ENCODE measurements at places on chromosomes 6 and 20.

- no peak for DNase-seq
Observed at GRCh38 chr6:68635706-68636513, 828 bp downstream of the ADGRB3 start.

DNA sequence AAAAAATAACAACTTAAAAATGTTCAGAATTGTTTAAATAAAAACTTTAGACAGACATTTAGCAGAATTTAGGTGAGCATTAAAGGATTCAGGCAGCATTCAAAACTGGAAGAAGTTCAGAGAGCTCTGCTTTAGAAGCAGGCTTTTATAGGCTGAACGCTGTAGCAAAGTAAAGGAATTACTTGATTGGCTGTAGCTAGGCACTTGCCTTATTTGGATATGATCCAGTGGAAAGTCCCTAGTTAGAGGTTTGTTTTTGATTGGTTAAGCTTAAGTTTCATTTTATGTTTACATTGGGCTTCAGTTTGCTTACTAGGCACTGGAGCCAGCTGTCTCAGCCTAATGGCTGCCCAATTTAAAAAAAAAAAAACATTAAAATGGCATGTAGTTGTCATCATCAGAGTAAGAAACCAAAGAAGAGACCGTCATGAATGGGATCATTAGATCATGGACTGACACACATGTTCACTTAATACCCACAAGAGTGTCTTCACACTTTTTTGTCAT, 65.1 kb downstream of the CBFA2T2 start:
- DNase-seq = peak; percentile 22

GRCh38 chr20:62685781-62686555, 22.7 kb upstream of the NTSR1 start:
- DNase-seq = no peak

DNA sequence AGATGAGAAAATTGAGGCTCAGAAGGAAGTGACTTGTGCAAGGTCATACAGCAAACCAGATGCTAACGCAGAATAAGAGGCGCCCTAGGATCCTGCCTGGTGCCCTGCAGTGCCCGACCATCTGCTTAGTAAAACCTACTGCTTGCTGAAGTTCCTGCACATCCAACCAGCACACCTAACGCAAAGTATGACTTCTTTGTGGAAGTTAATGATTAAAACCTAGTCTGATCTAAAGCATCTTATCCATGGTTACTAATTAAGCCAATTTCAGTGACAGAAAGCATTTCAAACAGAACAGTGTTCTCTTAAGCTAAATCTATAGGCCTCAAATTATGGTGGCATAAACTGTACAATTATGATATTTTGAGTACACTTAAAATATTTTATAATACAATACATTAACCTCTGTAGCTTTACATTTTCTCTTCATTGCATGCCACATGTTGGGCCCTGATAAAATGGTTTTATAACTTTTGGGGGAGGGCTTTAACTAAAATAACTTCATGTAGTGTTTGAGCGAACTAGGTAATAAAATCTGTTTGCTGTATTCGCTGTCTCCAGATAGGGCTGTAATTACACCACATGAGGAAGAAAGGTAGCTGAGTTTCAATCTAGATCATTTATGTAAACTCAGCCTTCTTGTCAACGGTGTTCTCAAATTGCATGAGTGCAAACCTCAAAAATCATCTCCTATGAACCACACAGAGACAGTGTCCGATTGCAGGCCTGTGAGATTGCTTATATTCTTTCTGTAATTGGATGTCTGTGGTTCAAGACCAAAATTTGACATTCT, 37.5 kb upstream of the BEND3 start:
- DNase-seq = no peak

GRCh38 chr20:21109144-21109543, 3.0 kb upstream of the LINC00237 start:
- no peak for DNase-seq

DNA sequence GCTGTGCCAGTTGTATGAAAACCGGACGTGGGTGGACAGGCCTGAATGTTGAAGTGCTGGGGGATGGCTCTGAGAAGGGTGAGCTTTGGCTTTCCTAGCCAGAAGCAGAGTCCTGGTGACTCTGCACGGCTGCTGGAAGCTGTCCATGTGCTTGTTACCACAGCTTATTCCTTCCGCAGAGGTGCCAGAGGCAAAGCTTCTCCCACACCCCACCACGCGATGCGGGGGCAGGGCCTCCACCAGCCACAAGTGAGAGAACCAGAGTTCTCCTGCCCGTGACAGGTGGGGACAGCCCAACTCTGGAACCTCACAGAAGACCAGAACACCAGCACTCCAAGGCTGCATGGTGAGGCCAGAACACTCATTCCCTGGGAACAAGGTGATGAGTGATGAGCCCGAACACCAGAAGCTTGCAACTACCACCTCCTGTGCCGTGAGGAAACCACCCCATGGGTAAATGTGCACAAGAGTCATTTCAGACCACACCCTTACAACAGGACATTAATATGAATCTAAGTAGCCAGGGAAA, 36.7 kb downstream of the JAG1 start:
- DNase-seq = no peak

DNA sequence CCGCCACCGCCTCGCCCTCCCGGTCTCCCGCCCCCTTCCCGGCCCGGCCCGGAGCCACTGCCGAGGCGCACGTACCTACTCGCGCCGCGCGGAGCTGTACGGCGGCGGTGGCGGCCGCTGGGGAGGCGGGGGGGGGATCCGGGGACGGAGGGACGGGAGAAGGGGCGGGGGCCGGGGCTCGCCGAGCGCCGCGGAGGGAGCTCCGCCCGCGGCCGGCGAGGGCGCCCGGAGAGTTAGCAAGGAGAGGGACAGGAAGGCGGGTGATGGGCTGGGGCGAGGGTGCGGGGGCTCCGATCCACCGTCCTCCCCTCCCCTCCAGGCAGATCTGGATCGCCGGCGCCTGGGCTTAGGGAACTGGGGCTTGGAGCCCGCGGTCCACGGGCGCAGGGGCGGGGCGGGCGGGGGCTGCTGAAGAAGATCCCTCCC, 548 bp upstream of the TMEM74B start:
- no peak for DNase-seq

GRCh38 chr6:70557998-70558397, 8.7 kb upstream of the SDHAF4 start:
- no peak for DNase-seq

- no peak for DNase-seq
Observed at GRCh38 chr6:20238688-20239587, 26.7 kb upstream of the MBOAT1 start.

DNA sequence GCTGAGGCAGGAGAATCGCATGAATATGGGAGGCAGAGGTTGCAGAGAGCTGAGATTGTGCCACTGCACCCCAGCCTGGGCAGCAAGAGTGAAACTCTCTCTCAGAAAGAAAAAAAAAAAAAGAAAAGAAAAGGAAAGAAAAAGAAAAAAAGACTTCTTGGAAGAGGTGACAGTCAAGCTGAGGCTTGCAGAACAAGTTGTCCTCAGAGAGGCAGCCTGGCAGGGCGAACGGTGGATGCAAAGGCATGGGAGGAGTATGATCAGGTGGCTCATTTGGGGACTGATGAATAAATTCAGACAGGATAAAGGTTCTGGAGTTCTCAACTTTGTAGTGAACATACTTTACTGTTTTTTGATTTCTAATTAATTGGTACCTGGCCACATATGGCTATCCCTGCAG, 12.4 kb downstream of the ZNF341 start:
- DNase-seq = no peak

DNA sequence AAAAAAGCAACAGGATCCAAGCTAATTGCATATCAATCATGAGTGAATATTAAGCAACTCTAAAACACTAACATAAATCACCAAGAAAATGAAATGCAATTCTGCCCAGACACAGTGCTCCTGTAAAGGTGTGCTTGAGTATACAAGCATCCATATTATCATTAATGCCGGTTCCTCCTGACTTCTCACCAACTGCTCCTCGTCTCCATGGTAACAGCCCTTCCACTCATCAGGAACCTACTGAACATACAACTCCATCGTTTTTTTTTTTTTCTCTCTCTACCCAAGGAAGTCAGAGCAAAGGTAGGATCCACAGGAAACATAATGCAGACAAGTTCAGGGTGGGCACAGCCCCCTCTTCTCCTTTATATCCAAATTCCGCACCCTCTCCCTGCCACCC, 12.4 kb downstream of the GABBR1 start:
- no peak for DNase-seq

- no peak for DNase-seq
Observed at GRCh38 chr6:3825331-3825831, 23.8 kb upstream of the FAM50B start.

GRCh38 chr6:93124006-93124632, 295.2 kb downstream of the EPHA7 start:
- no peak for DNase-seq

DNA sequence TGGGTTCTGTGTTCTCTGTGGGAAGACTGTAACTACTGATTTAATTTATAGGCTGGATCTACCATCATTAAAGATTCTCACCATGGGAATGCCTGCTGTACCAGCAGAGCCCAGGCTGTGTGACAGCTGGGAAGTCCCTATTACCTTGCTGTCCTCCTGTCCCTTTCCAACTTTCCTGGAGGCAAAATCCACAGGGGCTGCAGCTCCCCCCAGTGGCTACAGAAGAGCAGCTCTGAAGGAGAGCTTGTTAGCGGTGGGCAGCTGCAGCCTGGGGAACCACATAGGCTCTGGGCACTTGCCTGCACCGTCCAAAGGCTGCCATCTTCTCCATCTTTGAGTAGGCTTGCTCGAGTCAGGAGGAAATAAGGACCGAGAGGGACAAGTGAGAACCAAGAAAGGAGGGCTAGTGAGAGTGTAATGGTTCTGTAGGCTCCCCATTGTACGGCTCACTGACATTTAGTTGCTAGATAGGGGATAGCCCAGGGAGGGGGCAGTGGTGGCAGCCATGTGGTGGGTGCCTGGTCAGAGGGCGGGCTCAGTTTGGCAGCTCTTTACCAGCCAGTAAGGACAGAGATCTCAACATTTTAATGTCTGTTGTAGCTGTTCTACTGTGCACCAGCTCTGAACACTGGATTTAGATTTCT, 155.1 kb upstream of the MLIP start:
- DNase-seq = no peak

DNA sequence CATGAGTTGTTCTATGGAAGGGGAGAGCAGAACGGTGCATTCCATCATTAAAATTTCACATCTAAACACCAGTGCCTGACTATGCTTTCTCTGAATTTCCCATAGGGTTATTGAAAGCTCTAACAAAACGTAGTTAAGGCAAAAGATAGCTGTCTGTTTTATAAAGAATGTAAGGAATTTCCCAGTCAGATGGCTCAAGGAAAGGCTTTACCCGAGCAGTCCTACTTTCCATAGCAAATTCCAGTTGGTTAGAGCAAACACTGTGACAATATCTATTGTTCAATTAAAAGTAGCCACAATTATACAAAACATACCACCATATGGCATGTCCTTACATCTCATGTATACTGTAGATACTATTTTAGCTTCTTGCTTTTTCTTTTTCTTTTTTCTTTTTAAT, 1059.5 kb upstream of the FLRT3 start:
- no peak for DNase-seq

DNA sequence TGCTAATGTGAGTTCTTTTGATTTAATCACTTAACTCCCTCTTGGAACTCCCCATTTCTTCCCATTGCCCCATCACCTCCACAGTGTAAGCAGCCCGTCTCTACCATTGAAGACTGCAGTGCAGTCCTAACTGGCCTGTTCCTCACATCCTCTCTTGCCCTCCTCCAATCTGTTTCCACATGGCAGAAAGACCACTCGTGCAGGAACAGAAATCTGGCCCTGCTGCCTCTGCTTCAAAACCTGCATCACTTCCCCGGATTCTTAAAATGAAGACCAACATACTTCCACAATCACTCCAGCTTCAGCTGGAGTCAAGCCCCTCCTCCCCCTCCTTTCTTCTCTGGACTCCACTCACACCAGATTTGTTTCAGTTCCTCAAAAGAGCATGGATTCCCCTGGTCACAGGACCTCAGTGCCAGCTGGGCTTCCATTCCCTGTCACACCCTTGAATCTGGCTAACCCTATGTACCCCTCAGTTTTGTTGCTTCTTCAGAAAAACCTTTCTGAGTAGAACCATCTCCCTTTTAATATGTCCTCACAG, 802.3 kb downstream of the MAFB start:
- no peak for DNase-seq

GRCh38 chr6:54244430-54244829, 63.8 kb upstream of the TINAG start:
- no peak for DNase-seq

DNA sequence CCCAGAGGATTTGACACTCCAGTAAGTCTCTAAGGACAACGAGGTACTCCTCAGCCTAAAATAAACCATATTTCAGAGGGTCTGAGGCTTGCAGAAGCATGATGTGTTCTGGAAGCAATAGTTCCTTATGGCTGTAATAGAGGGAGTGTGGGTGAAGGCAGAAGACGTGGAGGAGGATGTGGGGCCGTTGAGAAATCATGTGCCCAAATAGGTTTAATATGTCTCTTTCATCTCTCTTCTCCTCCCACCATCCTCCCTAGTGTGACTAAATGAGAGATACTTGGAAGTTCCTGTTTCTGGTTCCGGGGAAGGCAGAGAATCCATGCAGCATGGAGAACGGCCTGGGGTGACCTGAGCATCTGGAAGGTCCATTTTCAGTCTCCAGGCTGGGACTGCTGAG, 174.0 kb upstream of the RSPO3 start:
- no peak for DNase-seq

- no peak for DNase-seq
Observed at GRCh38 chr20:35899064-35899463, 55.2 kb downstream of the SCAND1 start.

GRCh38 chr6:119676961-119677360, 327.4 kb upstream of the MAN1A1 start:
- no peak for DNase-seq

DNA sequence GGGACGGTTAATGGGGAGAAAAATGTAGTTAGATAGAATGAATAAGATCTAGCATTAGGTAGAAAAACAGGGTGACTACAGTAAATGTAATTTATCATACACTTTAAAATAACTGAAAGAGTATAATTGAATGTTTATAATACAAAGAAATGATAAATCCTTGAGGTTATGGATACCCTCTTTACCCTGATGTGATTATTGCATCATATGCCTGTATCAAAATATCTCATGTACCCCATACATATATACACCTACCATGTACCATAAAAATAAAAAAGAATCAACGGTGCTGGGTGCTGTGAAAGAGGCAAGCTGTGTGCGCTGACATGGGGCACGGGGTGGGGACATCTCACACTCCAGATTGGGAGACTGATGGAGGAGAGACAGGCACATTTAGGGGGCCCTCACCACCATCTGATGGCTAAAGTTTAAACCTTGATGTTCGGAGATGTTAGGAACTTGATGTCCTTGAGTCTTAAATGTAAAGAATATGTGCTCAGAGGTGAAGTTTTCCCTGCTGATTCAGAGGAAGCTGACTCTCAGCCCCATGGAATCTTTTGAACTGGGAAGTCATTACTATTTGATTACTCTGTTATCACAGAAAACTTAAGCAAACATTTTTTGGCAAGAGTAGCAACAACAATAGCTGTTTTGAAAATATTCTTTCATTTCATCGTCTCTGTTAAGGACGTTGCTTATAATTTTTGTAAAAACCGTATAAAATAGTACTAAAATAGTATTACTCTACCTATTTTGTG, 26.4 kb upstream of the RFPL4B start:
- DNase-seq = no peak

DNA sequence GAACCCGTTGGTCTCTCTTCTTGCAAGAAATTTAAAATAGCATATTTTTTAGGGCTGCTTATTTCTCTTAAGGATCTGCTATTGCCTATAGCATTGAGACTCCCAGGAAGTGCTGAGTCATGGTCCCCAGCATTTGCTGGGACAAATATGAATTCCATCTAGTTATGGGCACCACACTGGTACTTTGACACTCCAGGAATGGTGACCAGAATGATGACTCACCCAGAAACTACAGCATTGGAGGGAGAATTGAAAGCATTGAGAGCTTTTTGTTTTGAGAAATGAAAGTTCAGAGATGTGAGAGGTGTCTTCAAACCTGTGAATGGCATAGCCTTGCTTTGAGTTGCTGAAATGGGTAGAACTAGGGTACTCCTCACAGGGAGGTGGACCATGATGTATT, 699.7 kb downstream of the DHX35 start:
- no peak for DNase-seq
